ENCODE measurements at places on chromosomes 3 and 15.

- no peak for DNase-seq
Observed at GRCh38 chr3:30353711-30354467, 252.5 kb upstream of the TGFBR2 start.

GRCh38 chr3:16366581-16366980 is 101.6 kb downstream of the OXNAD1 start:
- DNase-seq: no peak

DNA sequence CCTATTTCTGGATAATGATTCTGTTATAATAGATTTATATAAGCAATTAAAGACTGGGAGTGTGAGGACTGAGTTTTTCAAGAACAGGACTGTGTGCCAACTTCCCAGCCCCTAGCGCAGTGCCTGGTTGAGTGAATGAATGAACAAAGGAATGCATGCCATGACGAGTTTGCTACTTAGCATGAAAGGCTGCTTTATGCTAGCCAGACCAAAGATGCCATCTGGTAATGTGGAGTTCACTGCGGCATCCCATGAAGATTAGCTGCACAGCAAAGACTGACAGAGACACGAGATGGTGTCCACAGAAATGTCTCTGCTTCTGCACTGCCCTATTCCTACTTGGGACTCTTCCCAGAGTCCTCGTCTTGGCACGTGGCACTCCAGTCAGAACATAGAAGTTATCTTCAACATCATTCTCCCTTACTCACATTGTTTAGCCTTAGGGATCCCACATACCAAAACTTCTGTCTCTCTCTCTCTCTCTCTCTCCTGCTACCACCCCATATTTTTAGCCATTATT is 283.9 kb upstream of the CTNNB1 start:
- peak; percentile 15 for DNase-seq

DNA sequence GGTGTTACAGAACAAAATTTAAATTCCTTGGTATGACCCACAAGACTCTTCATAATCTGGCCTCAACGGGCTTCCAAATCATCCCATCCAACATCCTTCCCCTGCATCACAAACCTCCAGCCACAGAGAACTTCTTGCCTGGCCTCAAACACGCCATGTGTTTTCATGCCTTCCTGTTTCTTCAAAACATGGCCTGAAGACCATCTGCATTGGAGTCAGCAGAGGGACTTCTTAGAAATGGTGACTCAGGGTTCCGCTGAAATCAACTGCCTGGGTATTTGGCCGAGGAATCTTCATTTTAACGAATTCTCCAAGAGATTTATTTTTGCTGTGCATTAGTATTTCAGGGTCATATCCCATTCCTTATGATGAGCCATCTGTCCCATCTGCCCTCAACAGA is 138.1 kb upstream of the RAP2B start:
- no peak for DNase-seq

DNA sequence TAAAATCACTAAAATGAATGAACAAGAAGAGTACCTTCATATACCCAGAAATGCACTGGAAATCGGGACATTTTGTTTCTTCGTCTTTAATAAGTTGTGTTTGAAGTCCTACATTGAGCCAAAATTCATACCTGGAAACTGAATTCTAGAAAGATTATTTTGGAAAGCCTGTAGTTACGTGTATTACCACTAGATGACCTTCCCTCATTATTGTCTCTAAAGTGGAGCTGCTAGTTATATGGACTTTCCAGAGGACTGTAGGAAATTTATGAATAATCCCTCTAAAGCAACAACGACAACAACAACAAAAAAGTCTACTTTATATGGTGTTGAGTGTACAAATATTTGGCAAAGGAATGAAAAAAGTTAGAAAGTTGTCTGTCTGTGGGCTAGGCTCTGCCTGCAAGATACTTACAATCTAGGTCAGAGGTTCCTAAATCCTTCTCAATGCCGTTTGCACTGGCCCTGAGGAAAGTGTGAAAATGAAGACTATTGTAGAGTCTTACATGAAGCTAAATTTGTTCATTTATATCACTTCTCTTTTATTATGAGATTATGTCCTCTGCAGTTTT is 234.8 kb upstream of the NR2E3 start:
- DNase-seq: no peak

DNA sequence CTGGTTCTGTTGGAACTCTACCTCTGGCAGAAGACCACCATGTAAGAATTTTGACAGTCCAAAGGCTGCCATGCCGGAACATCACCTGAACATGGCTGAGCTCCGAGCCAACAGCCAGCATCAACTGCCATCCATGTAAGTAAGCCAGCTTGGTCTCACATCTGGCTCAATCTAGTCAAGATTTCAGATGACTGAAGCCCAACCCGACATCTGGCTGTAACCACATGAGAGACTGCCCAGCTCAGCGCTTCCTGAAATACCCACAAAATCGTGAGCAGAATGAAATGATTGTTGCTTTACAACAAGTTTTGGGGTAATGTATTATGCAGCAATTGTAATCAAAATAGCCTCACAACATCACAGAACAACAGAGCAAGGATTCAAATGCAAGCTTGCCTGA is 32.9 kb downstream of the GHSR start:
- no peak for DNase-seq

DNA sequence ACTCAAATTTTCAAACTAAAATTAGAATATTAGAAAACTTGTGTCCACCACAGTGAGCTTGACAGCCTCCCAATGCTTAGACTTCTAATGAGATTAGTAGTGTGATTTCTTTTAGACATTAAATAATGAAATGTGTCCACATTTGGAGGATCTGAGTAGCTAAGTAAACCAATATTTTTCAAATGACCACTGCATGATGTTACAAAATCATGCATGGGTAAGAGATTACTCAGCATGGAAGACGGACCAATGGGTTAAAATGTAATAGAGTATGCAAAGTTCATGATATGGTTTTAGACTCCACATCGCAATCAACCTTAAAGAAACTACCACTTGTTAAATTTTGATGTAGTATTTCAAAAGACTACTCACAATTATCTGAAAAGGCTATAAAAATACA is 130.6 kb downstream of the IMPG2 start:
- no peak for DNase-seq

GRCh38 chr3:167731393-167731792 is 3.3 kb downstream of the PDCD10 start:
- DNase-seq: no peak

DNA sequence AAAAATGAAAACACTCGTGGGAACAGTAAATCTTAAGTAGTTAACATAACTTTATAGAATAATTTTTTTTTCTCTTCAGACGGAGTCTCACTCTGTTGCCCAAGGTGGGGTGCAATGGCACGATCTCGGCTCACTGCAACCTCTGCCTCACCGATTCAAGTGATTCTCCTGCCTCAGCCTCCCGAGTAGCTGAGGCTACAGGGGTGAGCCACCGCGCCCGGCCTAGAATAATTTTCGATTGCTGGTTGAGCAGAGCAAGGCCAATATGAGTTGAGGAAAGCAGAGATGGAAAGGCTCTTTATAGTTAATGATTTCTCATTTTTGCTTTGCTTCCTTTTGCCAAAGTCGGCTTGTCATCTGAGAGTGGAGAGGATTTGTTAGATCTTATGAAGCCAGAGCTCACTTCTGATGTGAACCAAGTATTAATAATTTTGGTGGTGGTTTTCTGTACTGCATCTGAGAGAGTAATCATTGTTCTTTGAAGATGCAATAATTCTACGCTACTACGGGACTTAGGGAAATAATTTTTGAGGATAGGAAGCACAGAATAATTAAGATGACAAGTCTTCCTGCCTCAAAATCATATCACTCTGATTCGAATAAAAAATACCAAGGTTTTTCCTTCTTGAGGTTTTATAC is 1.6 kb upstream of the GOLM2 start:
- DNase-seq: no peak

- no peak for DNase-seq
Observed at GRCh38 chr3:14305324-14305723, 97.1 kb upstream of the SLC6A6 start.

- DNase-seq: no peak
Observed at GRCh38 chr15:74787251-74788041, 5.6 kb downstream of the CSK start.

DNA sequence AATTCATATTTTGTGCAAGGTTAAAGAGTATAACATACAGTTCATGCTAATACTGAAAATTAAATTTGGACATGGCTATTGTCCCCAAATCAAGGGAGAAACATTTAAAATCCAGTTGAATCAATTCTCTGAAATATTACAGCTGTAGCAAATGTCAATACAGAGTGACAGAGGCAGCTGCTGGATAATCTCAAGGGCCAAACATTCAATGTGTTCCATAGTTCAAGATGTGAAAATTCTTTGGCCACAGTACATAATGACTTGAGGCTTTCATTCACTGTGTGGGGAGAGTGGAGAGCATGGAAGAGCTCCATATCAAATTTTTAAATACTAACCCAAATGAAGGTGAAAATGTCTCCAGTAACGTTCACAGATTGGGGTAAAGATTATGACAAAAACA is 1192.8 kb upstream of the CADM2 start:
- DNase-seq: no peak

DNA sequence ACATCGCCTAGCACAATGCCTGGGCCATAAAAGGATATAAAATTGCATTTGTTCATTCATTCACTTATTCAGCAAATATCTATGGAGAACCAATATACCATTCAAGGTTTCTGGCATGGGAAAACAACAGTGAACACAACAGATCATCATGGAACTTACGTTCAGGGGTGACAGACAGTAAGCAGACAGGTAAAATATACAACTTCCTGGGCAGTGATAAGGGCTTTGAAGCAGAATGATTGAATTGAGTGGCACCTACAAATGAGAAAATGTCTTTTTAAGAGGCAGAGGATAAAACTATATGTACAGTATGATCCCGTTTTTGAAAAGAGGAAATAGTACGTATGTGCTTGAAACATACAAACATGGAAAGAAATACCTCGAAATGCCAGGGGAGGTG is 39.2 kb downstream of the CMTM7 start:
- DNase-seq: no peak

DNA sequence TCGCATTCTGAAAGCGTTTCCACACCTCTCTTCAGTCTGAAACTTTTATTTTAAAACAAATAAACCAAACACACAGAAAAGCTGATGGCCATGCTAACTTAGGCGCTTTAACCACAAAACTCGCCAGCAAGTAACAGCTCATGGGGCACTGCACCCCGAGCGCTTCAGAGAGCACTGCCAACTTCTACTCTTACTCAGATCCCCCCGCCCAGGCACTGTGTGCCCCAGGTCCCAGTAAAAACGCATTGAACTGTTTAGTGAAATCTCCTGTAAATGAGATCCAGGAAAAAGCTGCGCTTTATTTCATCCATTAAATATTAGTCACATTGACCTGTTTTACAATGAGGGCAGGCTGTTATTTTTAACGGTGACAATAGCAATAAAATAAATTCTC is 99.7 kb downstream of the LRIG1 start:
- DNase-seq: no peak

GRCh38 chr3:17469520-17469919 is 272.9 kb downstream of the TBC1D5 start:
- no peak for DNase-seq

- DNase-seq: no peak
Observed at GRCh38 chr3:187186801-187187421, 10.4 kb upstream of the RTP1 start.

- peak; percentile 29 for DNase-seq
Observed at GRCh38 chr3:139113231-139113992, 68.7 kb upstream of the PRR23C start.

Data from NCI-H446 (cell line).